ENCODE measurements at places on chromosomes 3 and 15.

GRCh38 chr15:68158046-68158628, 47.0 kb downstream of the CALML4 start:
- no peak overlapping the region for H3K27ac ChIP-seq
- peaks cover 4% of the 10 kb centered on the region for H3K36me3 ChIP-seq
- DNase-seq = no peak
- H3K27me3 ChIP-seq = no peaks in the 10 kb centered on the region

DNA sequence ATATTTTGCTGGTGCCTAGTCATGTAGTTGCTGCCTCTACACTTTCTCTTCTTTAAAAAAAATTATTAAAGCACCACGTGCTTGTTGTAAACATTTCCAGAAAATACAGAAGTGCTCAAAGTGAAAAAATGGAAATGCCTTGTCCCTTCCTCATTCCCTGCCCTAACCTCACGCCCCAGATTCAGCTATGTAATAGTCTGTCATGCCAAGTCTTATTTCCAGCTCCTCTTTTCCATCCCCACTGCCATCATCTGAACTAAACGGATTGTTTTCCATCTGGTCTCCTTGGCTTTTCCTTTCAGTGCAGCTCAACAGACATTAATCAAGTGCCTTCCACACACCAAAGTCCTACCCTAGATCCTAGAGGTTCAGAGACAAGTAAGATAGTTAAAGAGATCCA, 15.5 kb downstream of the ZNF774 start:
- no peak for DNase-seq
- H3K27ac ChIP-seq = no peak overlapping the region
- H3K4me1 ChIP-seq = peaks cover 11% of the 10 kb centered on the region
- H3K36me3 ChIP-seq = no peaks in the 10 kb centered on the region
- no peaks in the 10 kb centered on the region for H3K27me3 ChIP-seq

DNA sequence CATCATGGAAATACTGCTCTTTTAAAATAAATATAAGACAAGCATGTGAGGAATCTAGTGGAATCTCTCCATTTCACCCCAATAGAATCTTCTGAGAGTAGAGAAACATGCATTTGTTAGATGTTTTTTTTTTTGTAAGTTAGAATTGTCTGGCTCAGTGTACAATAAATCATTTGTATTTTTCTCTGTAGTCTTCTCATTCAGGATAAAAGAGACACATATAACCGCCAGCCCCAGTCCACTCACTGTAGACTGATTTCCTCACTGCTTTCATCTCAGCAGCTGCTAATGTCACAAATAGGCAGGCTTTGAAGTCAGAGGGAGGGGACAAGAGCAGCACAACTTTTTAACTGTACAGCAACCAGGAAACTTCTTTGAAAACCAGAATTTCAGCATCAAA, 140.2 kb upstream of the RBMS3 start:
- no peaks in the 10 kb centered on the region for H3K27me3 ChIP-seq
- no peak overlapping the region for H3K27ac ChIP-seq
- no peaks in the 10 kb centered on the region for H3K36me3 ChIP-seq
- no peak for DNase-seq
- no peak overlapping the region for H3K4me3 ChIP-seq
- H3K4me1 ChIP-seq = peaks cover 13% of the 10 kb centered on the region

DNA sequence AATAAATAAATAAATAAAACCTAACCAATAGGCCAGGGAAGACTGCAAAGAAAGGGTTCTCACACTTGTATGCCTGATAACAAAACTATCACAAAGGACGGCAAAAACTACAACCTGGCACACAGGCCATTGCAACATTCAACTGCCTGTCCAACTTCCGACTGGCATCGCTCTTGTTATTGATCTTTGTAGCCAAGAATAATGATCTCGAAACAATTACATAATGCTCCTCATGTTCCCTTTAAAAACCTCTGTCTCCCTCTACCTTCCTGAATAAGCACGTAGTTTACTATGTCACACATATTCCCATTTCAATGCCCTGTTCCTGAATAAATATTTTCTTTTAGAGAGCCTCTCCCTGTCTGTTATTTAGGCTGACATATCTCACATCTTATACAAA, 74.3 kb downstream of the B3GNT5 start:
- H3K27me3 ChIP-seq = no peaks in the 10 kb centered on the region
- H3K36me3 ChIP-seq = no peaks in the 10 kb centered on the region
- H3K4me3 ChIP-seq = no peak overlapping the region
- H3K27ac ChIP-seq = peak overlapping the region; percentile 33
- no peak for DNase-seq
- peaks cover 24% of the 10 kb centered on the region for H3K4me1 ChIP-seq

DNA sequence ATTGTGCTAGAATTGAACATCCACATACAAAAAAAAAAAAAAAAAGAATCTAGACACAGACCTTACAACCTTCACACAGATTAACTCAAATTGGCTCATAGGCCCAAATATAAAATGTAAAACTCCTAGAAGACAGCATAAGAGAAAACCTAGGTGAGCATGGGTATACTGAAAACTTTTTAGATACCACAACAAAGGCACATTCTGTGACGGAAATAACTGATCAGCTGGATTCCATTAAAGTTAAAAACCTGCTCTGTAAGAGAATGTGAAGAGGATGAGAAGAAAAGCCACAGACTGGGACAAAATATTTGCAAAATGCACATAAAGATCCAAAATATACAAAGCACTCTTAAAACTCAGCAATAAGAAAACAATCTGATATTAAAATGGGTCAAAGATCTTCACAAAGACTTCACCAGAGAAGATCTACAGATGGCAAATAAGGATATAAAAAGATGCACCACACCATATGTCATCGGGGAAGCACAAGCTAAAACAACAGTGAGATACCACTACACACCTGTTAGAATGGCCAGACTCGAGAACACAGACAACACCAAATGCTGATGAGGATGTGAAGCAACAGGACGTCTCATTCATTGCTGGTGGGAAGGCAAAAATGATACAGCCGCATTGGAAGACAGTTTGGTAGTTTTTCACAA, 167.9 kb downstream of the PDE8A start:
- DNase-seq = no peak
- H3K4me1 ChIP-seq = peaks cover 20% of the 10 kb centered on the region
- H3K4me3 ChIP-seq = no peak overlapping the region
- H3K36me3 ChIP-seq = peaks cover 3% of the 10 kb centered on the region
- no peak overlapping the region for H3K27ac ChIP-seq
- peaks cover 7% of the 10 kb centered on the region for H3K27me3 ChIP-seq

DNA sequence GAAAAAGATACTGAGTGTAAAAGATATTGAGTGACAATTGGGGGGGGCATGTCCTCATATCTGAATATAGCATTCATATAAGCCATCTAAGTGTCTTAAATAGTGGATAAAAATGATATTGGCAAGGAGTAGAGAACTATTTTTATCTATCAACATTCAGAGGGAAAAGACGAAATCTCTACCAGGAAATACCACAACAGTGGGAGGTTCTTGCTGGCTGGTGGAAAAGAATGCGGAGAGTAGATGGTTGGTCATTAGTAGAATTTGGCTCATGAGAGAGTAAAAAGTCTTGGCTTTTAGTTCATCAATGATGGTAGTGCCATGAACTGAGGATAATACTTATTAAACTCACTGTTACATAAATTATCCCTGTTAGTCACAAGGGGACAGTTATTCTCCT, 4.8 kb upstream of the TCF12 start:
- no peak overlapping the region for H3K27ac ChIP-seq
- peaks cover 23% of the 10 kb centered on the region for H3K4me1 ChIP-seq
- peaks cover 3% of the 10 kb centered on the region for H3K36me3 ChIP-seq
- H3K27me3 ChIP-seq = no peaks in the 10 kb centered on the region
- H3K4me3 ChIP-seq = no peak overlapping the region

DNA sequence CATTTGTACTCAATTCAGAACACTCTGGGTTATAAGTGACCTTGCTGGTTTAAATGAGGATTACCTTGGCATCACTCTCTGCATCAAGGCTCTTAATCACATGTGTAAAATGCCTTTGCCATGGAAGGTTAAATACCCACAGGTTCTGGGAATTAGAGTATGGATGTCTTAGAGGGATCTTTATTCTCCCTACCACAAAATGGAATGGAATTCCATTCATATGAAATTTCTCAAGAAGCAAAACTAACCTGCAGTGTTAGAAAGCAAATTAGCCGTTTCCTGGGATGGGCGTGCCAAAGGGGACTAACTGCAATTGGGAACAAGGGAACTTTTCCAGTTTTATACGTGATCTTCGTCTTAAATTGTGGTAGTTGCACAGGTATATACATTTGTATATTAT, 39.8 kb downstream of the TBL1XR1 start:
- H3K36me3 ChIP-seq = peaks cover 2% of the 10 kb centered on the region
- peaks cover 50% of the 10 kb centered on the region for H3K4me1 ChIP-seq
- H3K27ac ChIP-seq = no peak overlapping the region
- H3K27me3 ChIP-seq = no peaks in the 10 kb centered on the region
- no peak for DNase-seq
- no peak overlapping the region for H3K4me3 ChIP-seq

- no peak overlapping the region for H3K4me3 ChIP-seq
- no peak for DNase-seq
- H3K36me3 ChIP-seq = no peaks in the 10 kb centered on the region
- no peak overlapping the region for H3K27ac ChIP-seq
These were observed 10.5 kb downstream of the SEMA4B start for GRCh38 chr15:90211440-90212143.

DNA sequence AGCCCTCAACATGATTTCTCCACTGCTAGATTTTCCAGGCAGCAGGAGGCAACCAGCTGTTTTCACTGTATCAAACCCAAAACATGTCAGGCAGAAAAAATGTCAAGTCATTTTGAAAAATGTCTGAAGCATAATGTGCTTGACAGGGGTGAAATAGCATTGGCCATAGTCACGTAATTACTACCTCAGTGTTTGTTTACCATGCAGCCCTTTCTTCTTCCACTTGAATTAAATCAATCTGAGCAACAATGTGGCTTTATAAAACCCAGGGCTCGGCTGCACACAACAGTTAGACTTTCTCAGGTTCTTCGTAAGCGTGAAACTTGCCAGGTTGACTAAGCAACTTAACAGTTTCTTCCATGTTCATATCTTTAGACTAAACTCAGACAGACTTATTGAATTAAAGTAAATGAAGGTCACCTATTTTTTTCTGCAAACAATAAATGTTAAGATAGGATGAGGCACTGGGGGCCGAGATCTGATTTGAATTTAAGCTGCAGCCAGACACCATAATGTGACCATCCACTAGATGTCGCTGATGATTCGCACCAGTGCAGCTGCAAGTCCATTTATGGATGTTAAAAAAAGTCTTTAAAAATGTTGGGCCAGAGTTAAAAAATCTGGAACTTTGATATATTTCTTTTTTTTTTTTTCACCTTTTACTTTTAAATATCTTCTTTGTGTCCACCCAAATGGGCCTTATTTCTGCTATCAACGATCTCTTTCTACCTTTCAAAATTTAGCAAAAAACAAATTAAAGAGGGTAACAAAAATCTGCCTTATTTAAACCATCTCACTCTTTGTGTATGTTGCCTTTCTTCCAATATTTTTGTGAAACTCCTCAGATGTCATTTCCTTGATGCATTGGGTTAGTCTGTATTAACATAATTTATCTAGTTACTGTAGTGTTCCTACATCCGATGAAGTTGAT, 305.9 kb downstream of the CACNA2D3 start:
- H3K36me3 ChIP-seq = no peaks in the 10 kb centered on the region
- no peaks in the 10 kb centered on the region for H3K27me3 ChIP-seq
- H3K27ac ChIP-seq = no peak overlapping the region
- peak; percentile 48 for DNase-seq

DNA sequence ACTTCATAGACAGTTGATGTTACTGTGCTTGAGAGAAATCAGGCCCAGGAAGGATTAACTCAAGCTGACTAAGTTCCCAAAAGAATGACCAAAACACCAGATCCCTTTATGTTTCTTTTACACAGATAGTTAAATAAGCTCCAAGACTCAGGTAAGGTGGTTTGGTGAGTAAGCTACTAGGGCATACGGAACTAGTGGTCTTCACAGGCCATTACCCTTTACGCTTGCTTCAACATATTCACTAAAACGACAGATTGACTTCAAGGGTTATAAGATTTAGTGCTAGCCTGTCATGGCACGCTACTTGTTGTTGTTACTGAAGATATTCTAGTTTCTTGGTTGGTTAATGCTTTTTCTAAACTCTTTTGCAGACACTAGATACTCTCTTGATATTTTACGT, 369.3 kb downstream of the LPP start:
- no peak overlapping the region for H3K4me3 ChIP-seq
- peaks cover 8% of the 10 kb centered on the region for H3K4me1 ChIP-seq
- peaks cover 9% of the 10 kb centered on the region for H3K36me3 ChIP-seq
- H3K27ac ChIP-seq = no peak overlapping the region
- H3K27me3 ChIP-seq = no peaks in the 10 kb centered on the region

- no peaks in the 10 kb centered on the region for H3K36me3 ChIP-seq
- no peak overlapping the region for H3K27ac ChIP-seq
- no peak overlapping the region for H3K4me3 ChIP-seq
These were observed 62.3 kb downstream of the ADCY5 start for GRCh38 chr3:123386477-123387040.

GRCh38 chr3:31014317-31015040, 120.0 kb upstream of the GADL1 start:
- H3K4me1 ChIP-seq = peaks cover 18% of the 10 kb centered on the region
- H3K36me3 ChIP-seq = no peaks in the 10 kb centered on the region
- DNase-seq = peak; percentile 15
- H3K27ac ChIP-seq = no peak overlapping the region
- no peak overlapping the region for H3K4me3 ChIP-seq
- H3K27me3 ChIP-seq = peaks cover 7% of the 10 kb centered on the region

- H3K27ac ChIP-seq = no peak overlapping the region
- peak; percentile 5 for DNase-seq
- H3K27me3 ChIP-seq = peaks cover 29% of the 10 kb centered on the region
- no peak overlapping the region for H3K4me3 ChIP-seq
- no peaks in the 10 kb centered on the region for H3K36me3 ChIP-seq
These were observed 47.5 kb upstream of the SSR3 start for GRCh38 chr3:156602424-156602823.

DNA sequence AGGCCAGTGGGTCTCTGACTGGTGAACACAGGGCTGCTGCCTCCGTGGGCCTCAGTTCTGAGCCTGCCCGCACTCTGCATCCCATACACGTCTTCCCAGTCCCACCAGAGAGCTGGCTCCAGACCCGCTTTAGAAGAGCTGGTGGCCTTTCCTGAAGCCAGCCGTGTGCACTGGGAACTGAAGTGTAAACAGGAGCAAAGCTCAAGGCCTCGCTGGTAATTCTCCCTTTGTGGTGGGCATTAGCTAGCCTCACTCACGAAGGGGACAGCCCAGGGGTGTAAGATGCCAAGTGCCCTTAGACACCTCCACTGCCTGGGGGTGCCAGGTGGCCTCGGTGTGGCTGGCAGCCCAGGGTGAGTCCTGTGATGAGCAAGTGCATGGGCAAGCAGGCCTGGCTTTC, 12.9 kb upstream of the LINGO1 start:
- no peak for DNase-seq
- H3K4me3 ChIP-seq = no peak overlapping the region
- no peaks in the 10 kb centered on the region for H3K36me3 ChIP-seq
- peaks cover 20% of the 10 kb centered on the region for H3K27me3 ChIP-seq
- H3K27ac ChIP-seq = no peak overlapping the region
- H3K4me1 ChIP-seq = no peaks in the 10 kb centered on the region

- H3K4me1 ChIP-seq = no peaks in the 10 kb centered on the region
- H3K27me3 ChIP-seq = peaks cover 11% of the 10 kb centered on the region
- DNase-seq = no peak
- no peak overlapping the region for H3K27ac ChIP-seq
These were observed 55.5 kb downstream of the CLEC3B start for GRCh38 chr3:45081506-45082141.

Data from activated T-cell treated with anti-CD3 and anti-CD28 coated beads, Interleukin-2, amount 50 U/mL, for 72 hours (primary cell).